ENCODE measurements at places on chromosomes 11 and 22.

GRCh38 chr22:50260434-50260800, 1.1 kb downstream of the MAPK12 start:
- DNase-seq = no peak

DNA sequence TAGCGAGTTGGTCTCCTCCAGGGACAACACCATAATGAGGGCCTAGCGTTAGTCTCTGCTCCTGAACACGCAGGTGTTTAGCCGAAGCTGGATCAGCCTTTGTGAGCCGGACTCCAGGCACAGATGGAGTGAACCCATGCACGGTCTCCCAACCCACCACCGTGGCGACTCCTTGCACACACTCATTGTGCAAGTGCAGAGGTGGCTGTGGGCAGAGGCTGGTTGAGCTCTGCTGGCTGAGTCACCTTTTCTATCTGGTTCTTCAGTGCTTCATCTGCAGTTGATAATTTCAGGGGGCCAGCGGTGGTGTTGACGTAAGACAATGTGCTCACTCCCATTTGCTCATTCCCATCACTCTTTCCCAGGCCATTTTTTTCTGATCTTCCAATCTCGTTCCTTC, 72.1 kb upstream of the SLC22A12 start:
- DNase-seq = no peak

DNA sequence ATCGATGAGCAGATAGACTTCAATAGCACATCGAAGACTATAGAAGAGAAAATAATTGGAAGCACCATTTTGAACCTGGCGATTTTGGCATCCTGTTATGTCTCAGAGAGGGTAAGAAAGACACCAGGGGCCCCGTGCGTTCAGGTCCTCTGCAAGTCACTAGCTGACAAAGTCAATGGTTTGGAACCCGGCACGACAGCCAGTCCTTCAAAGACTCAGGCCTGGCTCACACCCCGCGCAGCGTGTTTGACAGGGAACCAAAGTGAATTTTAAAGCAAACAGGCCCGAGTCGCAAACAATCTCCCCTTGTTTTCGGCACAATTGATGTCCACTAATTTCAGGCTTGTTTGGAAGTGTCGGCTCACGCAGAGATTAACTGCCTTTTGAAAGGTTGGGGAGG, 716.6 kb downstream of the BRD1 start:
- no peak for DNase-seq

DNA sequence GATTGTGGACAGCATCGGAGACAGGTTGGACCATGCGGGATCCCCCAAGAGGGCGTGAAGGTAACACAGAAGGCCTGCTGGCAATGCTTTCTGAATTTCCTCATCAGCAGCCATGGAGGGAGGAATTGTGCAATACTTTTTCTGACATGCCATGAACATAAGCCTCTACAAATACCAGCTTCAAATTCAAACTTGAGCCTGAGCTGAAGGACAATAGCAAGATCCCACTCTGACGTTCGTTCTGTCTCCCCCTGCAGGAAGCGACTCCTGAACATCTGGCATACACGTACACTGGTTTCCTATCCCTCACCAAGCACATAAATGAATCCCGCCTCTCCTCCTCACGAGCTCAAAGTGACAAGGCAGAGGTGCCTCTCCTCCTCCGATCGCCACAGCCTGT, 312.2 kb downstream of the BRD1 start:
- DNase-seq = no peak

DNA sequence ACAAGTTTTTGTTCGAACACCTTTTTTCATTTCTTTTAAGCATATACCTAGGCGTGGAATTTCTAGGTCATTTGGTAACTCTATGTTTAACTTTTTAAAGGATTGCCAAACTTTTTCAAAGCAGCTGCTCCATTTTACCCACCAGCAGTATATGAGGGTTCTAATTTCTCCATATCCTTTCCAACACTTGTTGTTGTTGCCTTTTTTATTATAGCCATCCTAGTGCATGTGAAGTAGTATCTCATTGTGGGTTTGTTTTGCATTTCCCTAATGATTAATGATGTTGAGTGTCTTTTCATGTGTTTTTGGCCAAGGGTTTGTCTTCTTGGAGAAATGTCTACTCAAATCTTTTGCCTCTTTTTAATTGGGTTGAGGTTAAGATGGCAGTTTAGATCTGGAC, 24.5 kb downstream of the CSTPP1 start:
- DNase-seq = no peak

DNA sequence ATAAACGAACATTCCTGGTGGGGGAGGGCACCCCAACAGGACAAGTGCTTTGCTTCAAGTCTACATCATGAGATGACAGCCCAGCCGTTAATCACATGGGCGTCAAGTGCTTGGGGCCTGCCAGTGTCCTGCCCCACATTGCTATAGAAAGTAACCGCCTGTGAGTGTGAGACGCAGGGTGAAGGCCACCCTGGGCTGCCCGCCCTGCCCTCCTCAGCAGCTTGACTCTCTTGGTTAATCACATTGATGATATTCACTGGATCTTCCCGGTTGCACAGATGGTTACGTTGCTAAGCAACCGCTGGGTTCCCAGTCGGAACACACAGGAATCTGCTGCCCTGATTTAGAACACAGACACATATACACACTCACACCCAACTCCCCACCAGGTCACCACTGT, 79.3 kb downstream of the CTTN start:
- DNase-seq = no peak

DNA sequence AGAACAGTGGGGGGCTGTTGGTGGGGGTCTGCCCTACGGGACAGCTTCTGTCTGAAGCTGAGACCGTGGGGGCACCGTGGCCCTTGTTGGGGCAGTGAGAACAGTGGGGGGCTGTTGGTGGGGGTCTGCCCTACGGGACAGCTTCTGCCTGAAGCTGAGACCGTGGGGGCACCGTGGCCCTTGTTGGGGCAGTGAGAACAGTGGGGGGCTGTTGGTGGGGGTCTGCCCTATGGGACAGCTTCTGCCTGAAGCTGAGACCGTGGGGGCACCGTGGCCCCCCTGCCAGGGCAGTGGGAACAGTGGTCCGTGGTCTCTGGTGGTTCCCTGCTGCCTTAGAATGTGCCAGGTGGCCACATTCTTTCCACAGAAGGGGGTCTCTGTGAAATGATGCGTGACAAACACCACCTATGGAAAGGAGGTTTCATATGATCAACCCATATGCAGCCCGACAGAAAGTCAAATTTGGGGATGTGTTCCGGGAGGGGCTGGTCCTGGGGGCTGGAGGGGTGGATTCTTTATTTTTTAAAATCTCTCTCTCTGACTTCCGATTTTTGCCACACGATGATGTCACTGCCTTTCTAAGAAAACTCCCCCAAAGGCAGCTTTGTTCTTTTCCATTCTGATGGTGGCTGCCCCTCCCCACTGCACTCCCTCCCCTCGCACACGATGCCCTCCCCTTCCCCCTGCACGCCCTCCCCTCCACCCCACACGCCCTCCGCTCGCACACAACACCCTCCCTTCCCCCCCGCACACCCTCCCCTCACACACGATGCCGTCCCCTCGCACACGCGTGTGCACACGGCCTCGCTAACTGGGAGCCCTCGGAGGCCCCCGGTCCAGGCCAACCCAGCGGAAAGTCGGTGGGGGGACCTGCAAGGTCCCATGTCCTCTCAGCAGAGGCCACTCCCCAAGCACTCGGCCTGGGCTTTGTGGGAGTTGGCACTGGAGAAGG, 1186.5 kb downstream of the BRD1 start:
- no peak for DNase-seq
